ENCODE measurements at places on chromosomes 3 and 15.

DNA sequence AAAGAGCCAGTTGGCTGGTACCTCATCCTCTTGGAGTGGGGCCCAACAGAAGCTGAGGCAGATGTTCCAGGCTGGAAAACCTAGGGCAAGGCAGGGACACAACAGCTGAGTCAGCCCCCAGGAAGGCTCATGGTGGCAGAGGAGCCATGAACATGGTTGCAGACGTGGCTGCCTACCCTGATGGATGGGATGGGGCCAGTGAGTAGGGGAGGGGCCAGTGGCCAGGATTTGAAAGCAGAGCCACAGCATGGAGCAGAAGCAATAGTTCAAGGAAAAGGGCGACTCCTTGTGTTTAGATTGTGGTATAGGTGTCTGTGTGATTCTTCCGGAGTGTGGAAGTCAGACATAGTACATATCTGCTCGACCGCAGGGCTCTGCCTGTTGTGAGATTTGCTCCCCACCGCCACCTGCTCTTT is 24.2 kb downstream of the PXYLP1 start:
- H3K4me3 ChIP-seq: no peak overlapping the region
- no peak for DNase-seq
- no peaks in the 10 kb centered on the region for H3K4me1 ChIP-seq
- H3K27ac ChIP-seq: no peak overlapping the region
- H3K36me3 ChIP-seq: no peaks in the 10 kb centered on the region
- H3K27me3 ChIP-seq: no peaks in the 10 kb centered on the region

DNA sequence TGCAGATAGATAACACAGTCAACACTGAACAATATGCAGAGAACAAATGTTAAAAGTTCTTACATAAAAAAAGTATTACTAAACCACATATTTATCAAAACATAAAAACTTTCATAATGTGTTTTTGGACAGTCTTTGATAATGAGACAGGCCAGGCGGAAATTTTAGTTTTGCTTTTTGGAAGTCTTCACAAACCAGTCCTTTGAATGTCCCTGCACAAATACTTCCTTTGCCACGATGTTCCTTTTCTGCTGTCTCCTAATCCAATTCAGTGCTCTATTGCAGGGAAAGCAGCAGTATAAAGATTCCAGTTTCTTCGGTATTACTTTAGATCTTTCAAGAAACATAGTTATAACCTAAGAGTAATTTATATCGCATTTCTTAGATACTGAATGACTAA is 135.9 kb downstream of the TBL1XR1 start:
- H3K27me3 ChIP-seq: no peaks in the 10 kb centered on the region
- H3K36me3 ChIP-seq: no peaks in the 10 kb centered on the region
- H3K27ac ChIP-seq: no peak overlapping the region
- H3K4me1 ChIP-seq: peaks cover 14% of the 10 kb centered on the region
- H3K4me3 ChIP-seq: no peak overlapping the region

DNA sequence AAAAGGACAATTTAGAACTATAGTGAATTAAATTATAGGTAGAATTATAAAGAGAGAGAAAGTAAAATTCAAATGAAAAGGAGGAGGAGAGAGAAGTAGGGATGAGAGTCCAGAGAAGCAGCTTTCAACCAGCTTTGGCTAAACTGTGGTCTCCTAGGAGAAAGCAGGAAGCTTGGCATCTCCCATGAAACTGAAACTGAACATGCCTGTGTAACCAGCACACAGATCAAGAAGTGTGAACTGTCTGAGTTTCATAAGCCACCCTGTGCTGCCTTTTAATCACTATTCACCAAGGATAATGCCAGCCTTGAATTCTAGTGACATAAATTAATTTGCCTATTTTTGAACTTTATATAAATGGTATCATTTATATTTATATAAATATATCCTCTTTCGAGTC is 128.5 kb downstream of the MYRIP start:
- H3K4me3 ChIP-seq: no peak overlapping the region
- H3K27ac ChIP-seq: no peak overlapping the region
- no peaks in the 10 kb centered on the region for H3K36me3 ChIP-seq

DNA sequence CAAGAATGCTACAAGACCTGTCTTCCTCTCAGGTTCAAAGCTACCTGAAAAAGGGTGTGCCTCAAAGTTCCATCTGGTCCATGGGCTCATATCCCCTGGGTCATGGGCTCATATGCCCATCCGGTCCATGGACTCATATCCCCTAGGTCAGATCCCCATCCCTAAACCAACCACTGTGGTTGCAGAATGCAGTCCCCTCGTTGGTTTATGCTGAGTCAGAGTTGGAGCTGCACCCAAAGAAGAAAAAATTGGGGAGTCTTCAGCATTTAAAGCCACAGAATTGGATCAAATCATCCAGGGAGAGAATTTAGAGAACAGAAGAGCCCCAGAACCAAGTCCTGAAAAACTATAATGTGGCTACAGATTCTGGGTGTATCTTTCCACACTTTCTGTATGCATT is 71.5 kb upstream of the IL12A start:
- DNase-seq: no peak
- no peak overlapping the region for H3K4me3 ChIP-seq
- no peaks in the 10 kb centered on the region for H3K27me3 ChIP-seq
- no peak overlapping the region for H3K27ac ChIP-seq
- no peaks in the 10 kb centered on the region for H3K36me3 ChIP-seq

- no peak for DNase-seq
- no peaks in the 10 kb centered on the region for H3K36me3 ChIP-seq
These were observed 392.8 kb upstream of the WNT5A start for GRCh38 chr3:55879901-55880331.

- H3K36me3 ChIP-seq: no peaks in the 10 kb centered on the region
- no peak for DNase-seq
- H3K4me3 ChIP-seq: no peak overlapping the region
- H3K4me1 ChIP-seq: peaks cover 4% of the 10 kb centered on the region
These were observed 253.1 kb downstream of the MECOM start for GRCh38 chr3:169410430-169410829.

- no peaks in the 10 kb centered on the region for H3K36me3 ChIP-seq
- no peaks in the 10 kb centered on the region for H3K27me3 ChIP-seq
- peaks cover 7% of the 10 kb centered on the region for H3K4me1 ChIP-seq
- H3K27ac ChIP-seq: peak overlapping the region; percentile 58
- H3K4me3 ChIP-seq: no peak overlapping the region
- no peak for DNase-seq
These were observed 42.8 kb downstream of the MYO5C start for GRCh38 chr15:52252781-52253180.

DNA sequence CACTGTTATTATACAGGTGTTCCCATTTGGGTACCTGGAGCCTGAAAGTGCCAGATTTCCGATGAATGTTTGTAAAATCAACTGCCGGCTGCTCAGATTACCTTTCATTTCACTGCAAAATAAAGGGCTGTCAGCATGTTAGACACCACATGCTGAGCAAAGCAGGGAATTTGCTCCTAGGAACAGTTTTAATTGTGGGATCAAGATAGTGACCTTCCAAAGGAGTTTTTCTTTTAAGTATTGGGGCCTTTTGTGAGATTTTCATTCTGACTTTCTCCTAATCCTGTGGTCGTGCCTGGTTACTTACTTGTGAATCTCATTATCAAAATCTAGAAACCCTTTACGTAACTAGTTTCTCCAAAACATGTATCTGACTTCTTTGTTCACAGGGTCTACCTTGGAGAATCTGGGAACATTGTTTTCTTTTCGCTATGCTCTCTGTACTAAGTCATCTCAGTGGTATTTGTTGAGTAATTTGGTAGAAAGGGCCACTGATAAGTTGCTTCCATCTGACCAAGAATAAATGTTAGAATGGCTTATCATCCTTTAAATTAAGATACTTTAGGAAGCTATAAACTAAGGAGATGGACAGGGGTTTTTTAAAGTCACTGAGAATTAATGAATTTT is 40.8 kb upstream of the LRTM1 start:
- no peaks in the 10 kb centered on the region for H3K36me3 ChIP-seq
- H3K27me3 ChIP-seq: no peaks in the 10 kb centered on the region
- no peak for DNase-seq
- H3K4me1 ChIP-seq: no peaks in the 10 kb centered on the region
- H3K4me3 ChIP-seq: no peak overlapping the region

- no peaks in the 10 kb centered on the region for H3K4me1 ChIP-seq
- DNase-seq: peak; percentile 33
- peaks cover 22% of the 10 kb centered on the region for H3K36me3 ChIP-seq
- no peak overlapping the region for H3K27ac ChIP-seq
These were observed 22.2 kb downstream of the MESD start for GRCh38 chr15:80967451-80967850.

- DNase-seq: peak; percentile 36
- H3K4me1 ChIP-seq: no peaks in the 10 kb centered on the region
- no peaks in the 10 kb centered on the region for H3K36me3 ChIP-seq
- no peak overlapping the region for H3K4me3 ChIP-seq
These were observed 11.9 kb downstream of the RASA2 start for GRCh38 chr3:141498598-141499223.

DNA sequence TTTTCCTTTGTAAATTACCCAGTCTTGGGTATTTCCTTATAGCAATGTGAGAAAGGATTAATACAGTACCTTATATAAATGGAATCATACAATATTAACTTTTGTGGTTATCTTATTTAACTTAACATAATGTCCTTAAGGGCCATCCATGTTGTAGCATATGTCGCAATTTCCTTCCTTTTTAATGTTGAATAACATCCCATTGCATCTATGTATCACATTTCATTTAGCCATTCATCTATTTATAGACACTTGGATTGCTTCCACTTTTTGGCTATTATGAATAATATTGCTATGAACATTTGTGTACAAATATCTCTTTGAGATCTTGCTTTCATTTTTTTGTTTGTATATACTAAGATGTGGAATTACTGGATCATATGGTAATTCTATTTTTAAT is 342.2 kb downstream of the PDCD6IP start:
- no peaks in the 10 kb centered on the region for H3K36me3 ChIP-seq
- no peak overlapping the region for H3K4me3 ChIP-seq
- no peak for DNase-seq
- no peaks in the 10 kb centered on the region for H3K27me3 ChIP-seq
- H3K4me1 ChIP-seq: no peaks in the 10 kb centered on the region

DNA sequence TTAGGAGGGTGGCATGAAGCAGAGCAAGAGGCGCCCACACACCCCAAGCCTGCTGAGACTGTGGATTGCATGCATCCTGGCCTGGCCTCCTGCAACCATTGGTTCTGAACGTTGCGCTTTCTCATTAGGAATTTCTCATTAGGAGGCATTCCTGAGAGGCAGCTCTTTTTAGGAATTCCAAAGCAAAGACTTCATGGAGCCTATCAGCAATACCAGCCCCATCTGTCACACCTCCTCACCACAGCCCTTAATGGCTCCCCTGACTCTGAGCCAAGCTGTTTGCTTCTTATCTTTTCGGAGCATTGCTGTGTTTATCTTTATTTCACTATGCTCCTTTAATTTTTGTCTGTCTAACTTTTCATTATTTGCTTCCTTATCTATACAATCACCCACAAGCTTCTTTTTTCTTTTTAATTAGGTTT is 226.9 kb downstream of the CACNA2D3 start:
- H3K27ac ChIP-seq: no peak overlapping the region
- H3K27me3 ChIP-seq: no peaks in the 10 kb centered on the region

DNA sequence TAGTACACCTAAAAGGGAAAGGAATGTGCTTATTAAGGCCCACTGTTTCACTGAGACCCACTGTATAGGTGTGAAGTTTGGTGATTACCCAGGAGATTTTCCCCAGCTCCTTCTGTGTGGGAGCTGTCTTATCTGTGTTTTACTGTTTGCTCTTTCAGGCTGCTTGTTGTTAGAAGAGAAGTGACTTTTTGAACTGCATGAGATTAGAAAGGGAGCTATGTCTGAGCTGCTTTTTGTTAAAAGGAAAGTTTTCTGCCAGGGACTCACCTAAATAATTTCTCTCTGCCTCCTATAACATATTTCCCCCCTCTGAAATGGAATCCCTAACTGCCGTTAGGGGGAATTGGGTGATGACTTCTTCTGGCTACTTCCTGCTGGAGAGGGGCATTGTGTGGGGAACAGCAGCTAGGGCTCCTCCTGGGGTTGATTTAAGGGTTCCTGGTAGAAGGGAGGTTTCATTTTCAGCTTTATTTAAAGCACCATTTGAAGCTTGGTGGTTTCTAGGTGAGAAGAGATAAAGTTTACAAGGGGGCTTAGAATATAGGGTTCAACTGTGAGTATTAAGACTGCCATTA is 77.1 kb upstream of the ATP11B start:
- H3K36me3 ChIP-seq: no peaks in the 10 kb centered on the region
- no peak for DNase-seq
- H3K4me3 ChIP-seq: no peak overlapping the region
- no peaks in the 10 kb centered on the region for H3K4me1 ChIP-seq

GRCh38 chr3:155995525-155996370 is 124.6 kb upstream of the KCNAB1 start:
- no peaks in the 10 kb centered on the region for H3K4me1 ChIP-seq
- H3K4me3 ChIP-seq: no peak overlapping the region
- H3K27me3 ChIP-seq: no peaks in the 10 kb centered on the region
- DNase-seq: no peak

DNA sequence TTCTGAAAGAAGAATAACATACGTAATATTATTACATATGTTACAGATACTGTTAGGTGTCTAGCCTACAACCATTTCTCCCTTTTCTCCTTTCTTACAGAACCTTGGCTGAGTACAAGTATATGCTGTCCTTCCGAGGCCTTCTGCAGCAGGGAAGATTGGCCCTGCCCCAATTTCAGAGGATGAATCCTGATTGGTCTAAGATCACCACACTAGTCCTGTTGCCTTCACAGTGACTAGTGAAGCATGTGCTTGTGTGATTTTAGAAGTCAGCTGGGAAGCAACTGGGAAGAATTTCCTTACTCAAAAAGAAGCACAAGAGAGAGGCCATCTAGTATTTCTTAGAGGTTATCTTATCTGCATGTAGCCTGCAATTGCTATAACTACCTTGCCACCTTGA is 30.6 kb upstream of the MECOM start:
- H3K36me3 ChIP-seq: no peaks in the 10 kb centered on the region
- no peak overlapping the region for H3K4me3 ChIP-seq
- no peak overlapping the region for H3K27ac ChIP-seq
- DNase-seq: no peak
- no peaks in the 10 kb centered on the region for H3K27me3 ChIP-seq

GRCh38 chr15:74345051-74345450 is 22.4 kb downstream of the CYP11A1 start:
- no peaks in the 10 kb centered on the region for H3K36me3 ChIP-seq
- no peak overlapping the region for H3K27ac ChIP-seq
- DNase-seq: no peak
- H3K4me3 ChIP-seq: no peak overlapping the region
- H3K4me1 ChIP-seq: no peaks in the 10 kb centered on the region
- no peaks in the 10 kb centered on the region for H3K27me3 ChIP-seq

- H3K36me3 ChIP-seq: no peaks in the 10 kb centered on the region
- H3K27me3 ChIP-seq: no peaks in the 10 kb centered on the region
- DNase-seq: no peak
- H3K4me3 ChIP-seq: no peak overlapping the region
- H3K4me1 ChIP-seq: no peaks in the 10 kb centered on the region
These were observed 8.5 kb upstream of the SYNM start for GRCh38 chr15:99096173-99096893.

All from ascending aorta (tissue), 2 donors.